Thoracic aorta (tissue), 2 donors: ENCODE measurements at places on chromosomes 6 and 20.

DNA sequence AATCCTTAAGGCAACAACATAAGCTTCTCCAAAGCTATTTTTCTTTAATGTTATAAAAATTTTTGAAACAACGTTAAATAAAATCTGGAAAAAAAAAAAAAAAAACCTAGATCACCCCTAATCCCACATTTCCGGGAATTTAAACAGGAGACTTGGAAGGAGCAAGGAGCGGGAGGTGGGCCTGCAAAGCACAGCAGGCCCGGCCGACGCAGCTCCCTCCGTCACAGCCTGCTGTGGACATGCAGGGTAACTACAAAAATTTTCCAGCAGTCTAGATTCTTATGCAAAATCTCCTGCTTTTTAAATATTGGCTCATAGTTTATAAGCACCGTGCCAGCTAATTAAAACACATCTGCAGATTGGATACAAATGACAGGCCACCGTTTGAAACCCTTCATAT lies 23.5 kb downstream of the FOXF2 start:
- no peak for DNase-seq

- no peak for DNase-seq
Measured at GRCh38 chr6:151443454-151443853, 8.5 kb downstream of the RMND1 start.

DNA sequence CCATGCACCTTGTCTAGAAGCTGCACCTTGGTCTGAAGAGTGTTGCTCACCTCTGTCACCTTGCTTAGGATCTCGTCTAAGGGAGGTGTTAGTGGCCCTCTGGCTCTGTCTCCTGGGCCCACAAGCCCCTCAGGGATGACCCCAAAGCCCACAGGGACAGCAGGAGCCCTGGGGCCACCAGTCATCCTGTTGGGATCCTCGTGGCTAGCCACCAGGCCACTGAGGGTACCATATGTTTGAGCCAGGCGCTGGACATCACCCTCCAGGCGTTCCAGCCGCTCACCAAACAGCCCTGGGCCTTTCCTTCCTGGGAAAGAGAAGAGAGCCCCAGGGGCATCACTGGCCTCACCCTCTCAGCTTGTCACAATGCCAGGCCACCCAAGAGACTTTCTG lies 3.9 kb downstream of the EMILIN3 start:
- DNase-seq: no peak

DNA sequence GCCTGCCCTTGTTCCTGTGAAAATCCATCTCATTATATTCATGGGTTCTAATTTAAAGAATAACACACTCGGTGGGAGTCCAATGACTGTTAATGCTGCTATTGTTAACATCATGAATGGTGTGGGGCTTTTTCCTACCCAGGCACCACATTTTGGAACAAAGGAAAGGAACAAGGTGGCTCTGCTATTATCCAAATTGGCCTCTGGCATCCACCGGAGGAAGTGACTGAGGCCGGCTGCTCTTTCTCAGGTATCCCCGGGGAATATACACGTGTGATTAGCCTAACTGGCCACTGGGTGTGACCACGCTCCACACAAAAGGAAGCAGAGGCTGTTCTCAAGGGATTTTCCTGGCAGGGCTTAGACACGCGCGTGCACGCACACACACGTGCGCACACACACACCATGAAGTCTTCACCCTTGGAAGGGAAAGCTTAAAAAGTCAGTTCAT lies 601.2 kb upstream of the ARID1B start:
- DNase-seq: no peak

GRCh38 chr6:67792996-67793395 lies 842.1 kb upstream of the ADGRB3 start:
- DNase-seq: no peak

GRCh38 chr6:81238390-81238789 lies 514.1 kb downstream of the TENT5A start:
- DNase-seq: no peak

DNA sequence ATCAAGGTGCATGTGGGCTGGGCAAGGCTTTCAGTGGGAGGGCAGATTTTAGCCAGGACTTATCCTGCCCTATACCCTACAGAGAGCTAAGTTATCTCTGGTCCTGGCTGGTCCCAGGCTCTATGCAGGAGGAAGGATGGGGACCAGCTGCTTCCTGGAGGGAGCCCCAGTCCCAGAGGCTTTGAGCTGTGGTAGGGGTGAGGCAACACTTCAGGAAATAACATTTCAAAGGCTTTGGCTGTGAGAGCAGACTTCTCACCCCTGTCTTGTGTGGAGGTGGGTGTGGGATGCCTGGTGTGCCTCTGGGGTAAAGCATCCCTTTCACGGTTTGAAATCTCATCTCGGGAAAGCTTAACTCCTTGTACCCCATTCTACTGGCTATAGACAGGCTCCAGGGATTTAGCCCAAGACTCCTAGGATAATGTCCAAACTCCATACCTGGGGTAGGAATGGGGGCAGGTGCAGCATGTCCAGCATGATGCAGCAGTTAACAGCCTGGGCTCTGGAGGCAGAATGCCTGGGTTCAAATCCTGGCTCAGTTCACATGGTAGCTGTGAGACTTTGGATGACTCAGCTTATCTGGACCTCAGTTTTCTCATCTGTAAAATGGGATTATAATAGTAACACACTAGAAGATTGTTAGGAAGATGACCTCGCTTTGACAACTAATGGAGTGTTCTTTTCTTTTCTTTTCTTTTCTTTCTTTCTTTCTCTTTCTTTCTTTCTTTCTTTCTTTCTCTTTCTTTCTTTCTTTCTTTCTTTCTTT lies 27.5 kb upstream of the SIRPA start:
- no peak for DNase-seq

DNA sequence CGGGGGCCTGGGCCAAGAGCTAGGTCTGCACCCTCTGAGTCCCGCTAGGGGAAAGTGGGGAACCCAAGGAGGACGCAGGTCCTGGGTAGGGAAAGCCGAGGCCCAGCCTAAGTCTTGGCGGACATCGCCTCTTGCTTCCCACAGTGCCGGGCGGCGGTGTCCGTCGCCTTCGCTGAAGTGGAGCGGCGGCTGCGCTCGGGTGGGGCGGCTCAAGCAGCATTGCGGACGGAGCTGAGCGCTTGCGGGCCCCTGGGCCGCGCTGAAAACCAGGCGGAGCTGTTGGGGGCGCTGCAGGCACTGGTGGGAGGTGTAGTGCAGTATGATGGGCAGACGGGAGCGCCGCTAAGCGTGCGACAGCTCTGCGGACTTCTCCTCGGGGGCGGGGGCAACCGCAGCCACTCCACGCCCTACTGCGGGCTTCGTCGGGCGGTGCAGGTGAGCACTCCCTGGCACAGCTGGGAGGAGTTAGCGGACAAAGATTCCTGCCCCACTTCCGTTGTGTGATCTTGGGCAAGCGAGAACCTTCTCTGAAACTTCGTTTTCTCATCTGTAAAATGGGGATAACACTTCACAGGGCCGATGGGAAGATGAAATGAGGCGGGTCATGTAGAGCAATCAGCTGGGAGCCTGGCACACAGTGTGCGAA lies 4.2 kb downstream of the PRSS16 start:
- DNase-seq: no peak

DNA sequence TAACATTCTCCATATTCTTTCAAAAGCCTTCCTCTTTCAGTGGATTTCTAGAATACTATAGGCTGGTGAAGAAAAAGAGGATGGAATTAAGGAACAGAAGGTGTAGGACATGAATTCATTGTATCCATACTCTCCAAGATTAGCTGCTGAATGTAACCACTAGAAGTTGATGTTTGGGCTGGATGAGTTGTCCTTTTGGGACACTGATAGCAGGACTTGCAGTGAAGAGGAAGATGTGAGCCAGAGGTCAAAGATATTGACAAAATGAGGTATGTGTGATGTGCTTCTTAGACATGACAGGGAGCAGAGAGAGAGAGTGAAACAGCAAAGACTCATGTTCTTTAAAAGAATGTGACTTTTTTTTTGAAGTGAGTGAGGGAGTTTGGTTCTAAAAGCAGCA lies 134.3 kb upstream of the MAN1A1 start:
- no peak for DNase-seq

GRCh38 chr20:36346256-36346655 lies 40.1 kb downstream of the DLGAP4 start:
- no peak for DNase-seq

DNA sequence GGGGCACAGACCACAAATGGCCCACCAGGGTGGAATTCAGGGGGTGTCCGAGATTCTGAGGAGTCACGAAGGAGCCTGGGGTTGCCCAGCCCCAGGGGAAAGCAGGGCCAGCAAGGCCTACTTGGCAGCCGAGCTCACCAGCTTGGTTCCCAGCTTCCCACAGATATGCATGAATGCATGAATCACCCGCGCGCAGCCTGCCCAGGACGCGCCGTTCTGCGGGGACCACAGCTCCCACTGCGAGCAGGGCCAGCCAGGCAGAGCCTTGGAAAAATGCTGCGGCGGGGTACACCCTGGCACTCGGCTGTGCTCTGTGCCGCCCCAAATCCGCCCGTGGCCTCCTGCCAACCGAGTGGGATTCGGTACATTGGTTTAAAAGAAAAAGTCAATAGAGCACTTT lies 211.0 kb downstream of the NFATC2 start:
- DNase-seq: no peak

GRCh38 chr6:138726757-138727097 lies 46.8 kb upstream of the CCDC28A start:
- no peak for DNase-seq

DNA sequence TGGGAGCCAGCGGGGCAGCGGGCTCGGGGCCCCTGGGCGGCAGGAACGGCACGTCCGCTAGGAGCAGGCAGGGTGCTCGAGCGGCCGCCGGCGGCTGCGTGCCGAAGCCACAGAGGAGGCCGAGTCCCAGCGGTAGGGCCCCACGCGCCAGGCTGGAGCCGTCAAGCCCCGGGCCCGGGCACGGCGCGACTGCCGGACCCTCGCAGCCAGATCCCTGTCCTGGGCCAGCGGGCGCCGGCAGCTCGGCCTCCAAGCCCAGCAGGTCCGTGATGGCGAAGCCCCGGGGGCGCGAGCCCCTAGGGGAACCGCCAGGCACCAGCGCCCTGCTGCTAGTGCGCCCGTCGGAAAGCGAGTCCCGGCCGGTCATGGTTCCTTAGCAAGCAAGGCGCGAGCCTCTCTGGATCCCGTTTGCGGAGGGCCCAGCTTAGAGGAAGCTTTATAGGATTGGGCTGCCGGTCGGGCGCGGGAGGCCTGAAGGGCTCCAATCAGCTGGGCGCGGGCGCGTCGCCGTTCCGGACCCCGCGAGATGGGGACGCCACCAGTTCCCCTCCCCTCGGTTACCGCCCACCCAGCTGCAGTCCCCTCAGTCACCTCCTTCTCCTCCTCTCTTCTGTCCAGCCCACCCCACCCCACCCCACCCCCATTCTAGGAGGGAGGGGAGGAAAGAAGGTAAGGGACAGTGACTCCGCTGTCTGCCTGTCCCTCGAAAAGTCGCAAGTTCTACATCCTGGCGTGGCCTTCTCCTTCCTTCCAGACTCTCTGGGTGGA lies at the start of gene VSX1:
Gene VSX1, minus strand, starts transcription at position 412 of the 768 bp plus-strand sequence. Its CDS starts 45 bp downstream, at position 367.
- DNase-seq: no peak

DNA sequence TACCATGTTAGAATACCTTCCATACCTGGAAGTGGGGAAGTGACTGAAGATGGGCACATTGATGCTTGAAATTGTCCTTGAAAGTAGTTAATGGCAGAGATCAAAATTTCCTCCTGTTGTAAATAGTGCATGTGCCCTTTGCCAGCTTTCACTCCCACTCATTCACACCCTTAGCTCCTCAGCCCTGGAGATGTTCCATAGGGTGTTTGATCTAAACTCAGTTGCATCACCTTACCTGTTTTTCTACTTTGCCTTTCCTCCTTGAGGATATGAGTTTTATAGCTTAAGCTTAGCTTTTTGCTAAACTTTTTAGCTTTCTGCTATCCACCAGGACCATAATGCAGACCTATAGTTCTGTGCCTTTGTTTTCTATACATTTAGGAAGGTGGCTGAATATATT lies 69.0 kb downstream of the CEP57L1 start:
- no peak for DNase-seq

DNA sequence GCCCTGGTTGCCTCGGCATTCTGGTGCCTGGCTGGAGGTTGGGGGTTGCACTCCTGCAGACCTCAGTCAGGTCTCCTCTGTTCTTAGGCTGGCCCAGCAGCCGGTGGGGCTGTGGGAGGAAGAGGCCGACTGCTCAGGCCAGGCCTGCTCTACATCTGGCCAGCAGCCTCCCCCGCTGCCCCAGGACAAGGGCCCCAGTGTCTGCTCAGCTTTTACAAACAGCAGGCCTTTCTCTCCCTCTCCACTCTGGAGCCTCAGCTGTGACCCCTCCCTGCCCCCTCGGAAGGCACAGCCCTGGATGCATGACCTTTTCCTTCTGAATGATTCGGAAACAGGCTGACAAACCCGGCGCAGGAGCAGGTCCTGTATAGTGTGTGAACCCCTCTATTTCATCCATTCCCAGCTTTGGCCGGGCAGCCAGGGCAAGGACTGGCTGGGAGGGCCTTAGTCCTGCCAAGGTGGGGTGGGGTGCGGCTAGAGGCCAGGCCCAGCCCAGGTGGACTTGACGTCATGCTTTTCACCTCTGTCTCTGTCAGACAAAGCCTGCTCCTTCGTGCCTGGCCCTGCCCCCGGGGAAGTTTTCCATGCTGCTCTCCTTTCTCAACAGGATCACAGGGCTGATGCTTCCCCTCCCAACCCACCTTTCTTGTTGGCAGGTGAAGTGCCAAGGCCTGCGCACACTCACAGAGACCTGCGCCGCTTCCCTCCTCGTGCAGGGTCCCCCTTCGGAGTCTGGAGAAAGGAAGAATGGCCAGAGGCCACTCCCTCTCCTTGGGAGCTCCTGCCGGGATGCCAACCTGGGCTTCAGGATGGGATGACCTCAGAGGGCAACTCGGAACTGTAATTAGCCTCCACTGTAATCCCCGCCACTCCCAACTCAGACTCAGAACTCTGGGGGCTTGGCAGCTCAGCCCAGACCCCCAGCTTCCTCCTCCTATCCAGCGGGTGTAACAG lies 10.1 kb upstream of the ITPR3 start:
- no peak for DNase-seq

DNA sequence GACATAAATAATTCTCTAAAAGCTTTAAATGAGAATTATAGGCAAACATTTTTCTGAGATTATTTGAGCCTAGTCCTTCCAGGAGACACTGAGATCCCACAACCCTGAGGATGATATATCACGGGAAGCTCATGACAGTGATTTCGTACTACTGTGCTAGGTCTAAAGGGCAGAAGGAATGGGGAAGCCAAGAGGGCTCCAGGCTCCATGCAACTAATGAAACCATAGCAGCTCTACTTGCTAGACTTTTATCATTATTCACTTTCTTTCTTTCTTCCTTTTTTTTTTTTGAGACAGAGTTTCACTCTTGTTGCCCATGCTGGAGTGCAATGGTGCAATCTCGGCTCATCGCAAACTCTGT lies 57.3 kb upstream of the SGK1 start:
- no peak for DNase-seq

DNA sequence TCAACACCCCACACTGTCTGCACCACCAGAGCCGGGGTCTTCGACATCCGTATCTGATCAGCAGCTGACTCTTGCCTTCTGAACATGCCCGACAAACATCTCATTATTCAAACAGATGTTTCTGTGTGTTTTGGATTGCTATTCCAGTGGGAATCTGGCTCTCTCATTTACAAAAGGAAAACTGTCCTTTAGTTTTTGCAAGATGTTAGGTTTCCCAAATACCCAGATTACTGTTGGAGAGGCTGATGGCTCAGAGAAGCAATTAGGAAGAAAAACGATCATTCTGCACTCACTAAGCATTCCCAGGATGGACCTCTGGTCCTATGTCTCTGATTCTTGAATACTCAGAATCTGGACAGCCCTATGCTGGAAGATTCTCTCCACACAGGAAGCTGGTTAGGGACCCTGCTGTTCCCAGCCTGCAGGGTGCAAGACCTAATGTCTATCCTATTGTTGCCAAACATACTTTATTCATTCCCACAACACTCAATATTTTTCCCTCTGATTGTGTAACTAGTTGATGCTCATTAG lies 532.9 kb downstream of the CDH26 start:
- DNase-seq: no peak
